ENCODE measurements at places on chromosomes 7 and 10.

- no peak for DNase-seq
Observed at GRCh38 chr7:46168671-46169383, 247.8 kb upstream of the IGFBP3 start.

DNA sequence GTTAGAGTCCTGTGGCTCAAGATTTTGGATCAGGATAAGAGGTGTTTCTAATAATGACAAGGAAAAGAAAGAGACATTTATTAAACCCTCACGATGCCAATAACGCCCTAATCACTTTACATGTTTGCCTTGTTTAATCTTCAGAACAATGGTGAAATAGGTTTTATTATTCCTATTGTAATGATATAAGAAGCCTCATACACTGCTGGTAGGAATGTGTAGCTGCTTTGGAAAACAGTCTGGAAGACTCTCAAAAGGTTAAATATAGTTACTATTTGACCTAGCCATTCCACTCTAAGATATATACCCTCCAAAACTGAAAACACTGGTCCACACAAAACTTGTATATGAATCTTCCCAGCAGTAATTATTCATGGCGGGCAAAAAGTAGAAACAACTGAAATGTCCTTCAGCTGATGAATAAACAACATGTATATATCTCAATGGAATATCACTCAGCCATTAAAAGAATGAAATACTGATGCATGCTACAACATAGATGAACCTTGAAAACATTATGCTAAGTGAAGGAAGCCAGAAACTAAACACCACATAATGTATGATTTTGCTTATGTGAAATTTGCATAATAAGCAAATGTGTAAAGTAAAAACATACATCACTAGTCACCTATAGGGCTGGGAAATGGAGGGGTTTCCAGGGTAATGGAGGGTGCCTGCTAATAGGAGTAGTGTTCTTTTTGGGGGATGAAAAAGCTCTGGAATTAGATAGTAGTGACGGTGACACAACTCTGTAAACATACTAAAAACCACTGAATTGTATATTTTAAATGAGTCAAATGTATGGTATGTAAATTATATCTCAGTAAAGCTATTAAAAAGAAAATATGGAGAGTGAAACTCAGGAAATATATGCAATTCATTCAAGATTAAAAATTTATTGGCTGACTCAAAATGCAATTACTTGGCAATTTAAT lies 76.9 kb upstream of the ANK3 start:
- no peak for DNase-seq

DNA sequence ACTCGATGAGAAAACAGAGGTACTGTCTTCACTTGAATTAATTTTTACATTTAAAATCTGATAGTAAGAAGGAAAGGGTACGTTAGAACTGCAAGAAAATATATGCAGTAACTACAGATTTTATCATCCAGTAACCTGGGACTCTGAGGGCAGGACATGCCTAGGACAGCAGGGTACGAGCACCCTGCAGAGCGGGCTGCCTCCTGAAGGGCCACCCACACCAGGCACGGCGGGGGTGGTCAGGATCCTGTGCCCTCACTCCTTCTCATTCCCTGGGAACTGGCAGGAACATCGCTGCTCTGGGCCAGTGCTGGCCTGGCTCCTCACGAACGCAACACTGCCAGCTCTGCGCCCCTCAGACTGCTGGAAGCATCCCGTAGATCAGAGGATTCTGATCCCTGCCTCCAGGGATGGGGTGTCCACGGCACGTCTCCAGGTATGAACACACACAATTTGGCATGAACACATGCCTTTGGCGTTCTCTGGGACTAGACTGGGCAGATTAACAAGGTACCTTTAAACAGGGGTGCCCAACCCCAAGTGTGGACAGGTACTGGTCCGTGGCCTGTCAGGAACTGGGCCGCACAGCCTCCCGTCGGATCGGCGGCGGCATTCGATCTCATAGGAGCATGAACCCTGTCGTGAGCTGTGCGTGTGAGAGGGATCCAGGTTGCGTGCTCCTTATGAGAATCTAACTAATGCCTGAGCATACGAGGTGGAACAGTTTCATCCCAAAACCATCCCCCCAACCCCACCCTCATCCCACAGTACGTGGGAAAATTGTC lies 99.3 kb upstream of the FAM20C start:
- DNase-seq: no peak

DNA sequence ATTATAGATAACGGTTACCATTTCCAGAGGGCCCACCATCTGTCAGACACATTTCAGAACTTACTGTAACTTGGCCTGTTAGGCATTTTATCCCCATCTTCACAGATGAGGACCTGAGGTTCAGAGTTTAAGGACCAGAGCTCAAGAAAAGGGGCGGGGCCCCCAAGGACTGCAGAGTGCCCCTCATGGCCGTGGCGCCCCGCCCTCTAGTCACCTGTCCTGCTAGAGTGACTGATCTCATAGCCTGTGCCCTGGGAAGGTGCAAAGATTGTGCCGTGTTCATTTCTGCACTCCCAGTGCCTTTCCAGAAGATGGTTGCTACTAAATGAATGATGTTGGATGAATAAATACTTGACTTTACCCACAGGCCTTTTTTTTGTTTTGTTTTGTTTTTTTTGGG lies 107.0 kb downstream of the XRCC2 start:
- DNase-seq: no peak

GRCh38 chr7:80218723-80219122 lies 84.1 kb downstream of the GNAI1 start:
- DNase-seq: no peak

GRCh38 chr10:72328045-72328828 lies 26.5 kb downstream of the DNAJB12 start:
- DNase-seq: no peak

- no peak for DNase-seq
Observed at GRCh38 chr10:76939933-76940468, 697.6 kb downstream of the KCNMA1 start.

DNA sequence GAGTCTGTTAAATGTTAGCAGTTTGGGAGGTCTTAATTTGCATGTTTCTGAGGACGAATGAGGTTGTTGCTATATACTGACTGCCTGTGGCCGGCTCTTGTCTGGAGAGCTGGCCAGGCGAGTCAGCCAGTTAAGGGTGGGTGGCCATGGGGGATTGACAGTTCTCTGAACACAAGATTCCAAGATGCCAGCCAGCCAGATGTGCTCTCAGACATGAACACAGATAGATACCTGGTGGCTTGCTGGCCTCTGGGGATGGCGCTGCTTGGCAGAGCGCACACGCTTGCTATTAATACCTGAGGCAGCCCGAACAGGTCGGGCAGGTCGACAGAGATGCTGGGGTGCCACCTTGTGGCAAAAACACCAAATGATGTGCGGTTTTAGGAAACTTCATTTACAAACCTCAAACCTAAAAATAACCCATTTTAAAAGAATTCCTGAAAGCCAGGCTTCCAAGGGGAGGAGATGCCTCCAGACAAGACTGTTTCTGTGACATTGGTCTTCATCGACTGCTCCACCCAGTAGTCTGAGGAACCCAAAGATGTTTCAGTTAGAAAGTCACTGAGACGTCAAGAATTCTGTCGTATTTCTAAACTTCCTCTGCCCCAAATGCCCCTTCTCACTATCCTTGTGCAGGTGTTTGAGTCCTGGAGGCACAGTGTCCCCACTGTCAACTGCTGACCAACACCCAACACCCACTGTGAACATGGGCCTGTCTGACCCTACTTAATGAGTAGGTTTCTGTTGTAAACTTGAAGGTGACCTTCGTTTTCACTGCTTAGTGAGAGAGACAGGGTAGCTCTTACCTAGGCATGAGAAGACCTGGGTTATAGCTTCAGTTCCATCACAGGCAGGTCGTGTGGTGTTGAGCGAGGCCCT lies 123.4 kb downstream of the NT5C2 start:
- DNase-seq: peak; percentile 78

DNA sequence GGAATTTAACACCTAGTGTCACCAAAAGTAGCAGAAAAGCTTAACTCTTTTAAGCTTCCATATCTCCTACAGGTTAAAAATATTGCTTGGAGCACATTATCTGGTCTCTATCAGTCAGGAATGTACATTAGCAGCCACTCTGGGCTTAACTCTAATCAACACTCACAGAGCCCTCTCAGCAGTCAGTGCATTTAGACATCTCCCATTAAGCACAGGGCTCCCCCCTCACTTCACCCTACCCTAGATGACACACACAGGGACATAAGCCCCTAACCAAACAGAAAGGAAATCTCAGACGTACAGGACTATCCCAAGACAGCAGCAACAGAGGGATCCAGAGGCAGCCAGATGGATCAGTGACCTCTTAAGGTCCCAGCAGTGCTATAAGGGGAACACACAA lies 26.4 kb downstream of the FBXW4 start:
- no peak for DNase-seq

DNA sequence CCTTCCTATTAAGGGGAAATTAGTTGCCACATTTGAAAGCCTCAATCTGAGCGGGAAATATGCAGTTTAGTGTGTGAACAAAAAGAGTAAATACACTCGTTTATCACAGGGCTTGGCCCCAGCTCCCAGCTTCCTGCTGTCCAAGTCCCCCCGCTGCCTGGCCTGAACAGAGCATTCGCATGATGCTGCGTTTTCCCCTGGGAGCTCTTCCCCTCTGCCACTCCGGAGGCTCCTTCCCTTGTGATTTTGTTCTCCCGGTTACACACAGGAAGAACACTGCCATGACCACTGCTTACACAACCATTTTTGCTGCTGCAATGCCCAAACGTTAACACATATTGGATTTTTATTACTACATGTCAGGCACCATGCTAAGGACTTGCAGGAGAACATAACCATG lies 120.7 kb upstream of the ADARB2 start:
- DNase-seq: no peak

- DNase-seq: no peak
Observed at GRCh38 chr7:30912021-30912730, 523 bp downstream of the AQP1 start.

- no peak for DNase-seq
Observed at GRCh38 chr7:31633894-31634494, 53.0 kb upstream of the PPP1R17 start.

DNA sequence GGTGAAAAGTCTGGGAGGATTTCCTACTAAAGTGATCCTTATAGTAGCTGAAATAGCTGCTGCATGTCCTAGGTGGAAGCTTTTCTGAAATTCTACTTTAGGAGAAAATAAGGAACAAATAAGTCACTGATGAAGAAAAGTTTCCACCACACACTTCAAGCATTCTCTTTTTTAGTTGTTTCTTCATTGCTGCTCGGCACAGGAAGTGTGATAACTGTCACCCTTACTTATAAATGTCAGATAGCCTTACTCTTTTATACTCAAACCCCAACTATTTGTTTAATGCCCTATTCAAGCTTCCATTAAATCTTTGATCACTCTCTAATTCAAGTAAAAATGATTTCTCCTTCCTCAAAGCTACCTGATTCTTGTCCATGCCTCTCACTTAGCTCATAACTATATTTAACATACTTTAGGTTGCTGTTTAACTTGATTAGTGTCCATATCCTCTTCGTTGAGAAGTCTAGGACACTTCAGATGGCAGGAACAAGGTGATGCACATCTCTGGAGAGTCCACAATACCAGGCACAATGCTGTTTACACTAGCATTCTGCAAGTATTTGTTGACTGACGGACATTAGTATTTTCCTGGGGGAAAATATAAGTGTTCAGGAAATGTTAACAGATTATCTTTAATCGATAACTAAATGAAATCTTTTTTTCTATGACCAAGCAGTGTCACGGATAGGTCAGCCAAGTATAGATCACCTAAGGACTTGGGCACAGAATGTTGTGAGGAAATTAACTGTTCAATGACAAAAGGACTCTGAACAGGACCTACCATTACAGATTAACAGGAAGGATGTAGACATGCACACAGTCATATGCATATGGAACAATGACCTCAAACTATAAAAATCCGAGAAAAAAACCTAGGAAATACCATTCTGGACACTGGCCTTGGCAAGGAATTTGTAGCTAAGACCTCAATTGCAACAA lies 67.4 kb downstream of the ZNF438 start:
- no peak for DNase-seq

- no peak for DNase-seq
Observed at GRCh38 chr7:40682696-40683095, 547.9 kb downstream of the SUGCT start.

- DNase-seq: no peak
Observed at GRCh38 chr10:35487336-35488034, 117.7 kb upstream of the GJD4 start.

- DNase-seq: no peak
Observed at GRCh38 chr7:131424219-131424822, 96.6 kb downstream of the MKLN1 start.

DNA sequence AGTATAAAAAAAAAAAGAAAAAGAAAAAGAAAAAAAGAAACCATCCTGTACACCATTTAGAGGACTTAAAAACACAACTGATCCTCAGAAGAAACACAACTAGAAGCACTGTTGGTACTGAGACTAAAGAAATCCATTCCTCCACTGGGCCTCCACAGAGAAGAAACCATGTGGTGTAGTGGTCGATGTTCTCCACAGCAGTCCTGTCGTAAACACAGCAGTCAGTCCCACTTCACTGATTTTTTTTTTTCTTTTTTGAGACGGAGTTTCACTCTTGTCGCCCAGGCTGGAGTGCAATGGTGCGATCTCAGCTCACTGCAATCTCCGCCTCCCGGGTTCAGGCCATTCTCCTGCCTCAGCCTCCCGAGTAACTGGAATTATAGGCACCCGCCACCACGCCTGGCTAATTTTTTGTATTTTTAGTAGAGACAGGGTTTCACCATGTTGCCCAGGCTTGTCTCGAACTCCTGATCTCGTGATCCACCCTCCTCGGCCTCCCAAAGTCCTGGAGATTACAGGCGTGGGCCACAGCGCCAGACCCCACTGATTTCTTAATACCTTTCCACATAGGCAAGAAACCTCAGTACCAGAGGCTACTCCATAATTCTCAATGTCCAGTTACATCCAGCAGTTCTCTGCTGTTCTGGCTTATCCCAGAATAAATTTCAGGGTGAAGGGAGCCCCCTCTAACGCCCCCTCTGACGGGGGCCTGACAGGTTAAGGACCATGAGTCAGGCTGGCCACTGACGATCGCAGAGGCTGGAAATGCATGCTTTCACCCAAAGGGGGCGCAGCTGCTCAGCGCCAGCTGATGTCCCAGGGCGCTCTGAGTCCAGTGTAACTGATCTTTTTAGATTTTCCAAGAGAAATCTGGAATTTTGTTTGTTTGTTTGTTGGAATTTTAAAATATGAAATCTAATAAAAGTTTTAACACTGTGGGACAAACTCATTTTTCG lies 24.8 kb upstream of the FFAR4 start:
- DNase-seq: no peak

DNA sequence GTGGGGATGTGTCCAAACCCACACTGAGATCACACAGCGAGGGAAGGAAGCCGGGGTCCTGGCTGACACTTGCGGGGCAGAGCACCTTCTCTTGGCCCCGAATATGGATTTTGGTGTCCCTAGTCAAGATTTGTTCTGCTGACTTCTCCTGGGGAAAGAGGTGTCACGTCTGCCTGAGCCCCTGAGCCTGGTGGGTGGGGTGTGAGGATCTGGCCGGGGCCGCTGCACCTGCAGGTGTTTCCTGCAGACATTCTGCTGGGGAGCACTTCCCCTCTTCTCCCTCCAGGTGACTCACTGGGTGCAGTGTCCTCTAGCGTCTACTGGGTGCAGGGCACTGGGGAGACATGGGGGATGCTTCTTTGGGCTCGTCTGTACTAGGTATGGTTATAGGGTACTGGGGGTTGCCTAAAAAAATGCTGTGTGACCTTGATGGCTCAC lies 99.2 kb downstream of the GRK5 start:
- peak; percentile 86 for DNase-seq

Measured in CD4-positive, alpha-beta T cell treated with Interferon alpha-2 for 1 hour (primary cell).